ENCODE measurements at places on chromosomes 16 and 17.

GRCh38 chr17:67830440-67830839 lies 5.1 kb downstream of the BPTF start:
- DNase-seq: no peak

DNA sequence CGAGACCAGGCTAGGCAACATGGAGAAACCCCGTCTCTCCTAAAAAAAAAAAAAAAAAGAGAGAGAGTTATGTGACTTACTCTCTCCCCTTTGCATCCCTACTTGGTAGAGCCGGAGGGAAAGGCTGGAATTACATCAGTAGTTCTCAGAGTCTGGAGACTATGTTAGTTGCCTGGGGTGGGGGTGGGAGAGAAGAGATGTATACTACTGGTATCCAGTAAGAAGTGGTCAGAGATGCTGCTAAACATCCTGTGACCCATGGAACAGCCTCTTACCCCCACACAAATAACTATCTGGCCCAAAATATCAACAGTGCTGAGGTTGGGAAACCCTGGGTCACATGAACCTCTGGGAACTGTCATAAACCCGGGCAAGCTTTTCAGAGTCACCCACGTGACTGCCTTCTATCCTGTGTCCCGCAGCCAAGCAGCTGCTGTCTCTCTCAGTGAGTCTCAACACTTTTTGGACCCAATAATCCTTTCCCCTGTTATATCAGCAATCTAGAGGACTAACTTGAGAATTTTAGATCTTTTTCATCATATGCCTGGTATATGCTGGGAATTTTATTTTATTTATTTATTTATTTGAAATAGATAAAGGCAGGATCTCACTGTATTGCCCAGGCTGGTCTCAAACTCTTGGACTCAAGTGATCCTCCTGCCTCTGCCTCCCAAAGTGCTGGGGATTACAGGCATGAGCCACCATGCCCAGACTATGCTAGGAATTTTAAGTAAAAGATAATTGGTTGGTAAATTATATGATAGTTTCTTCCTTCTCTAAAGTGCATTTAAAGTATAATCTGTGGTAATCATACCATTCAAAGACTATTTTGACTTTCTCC lies 8.7 kb downstream of the EIF1 start:
- peak; percentile 64 for DNase-seq

- DNase-seq: peak; percentile 31
These were observed 343.0 kb upstream of the ZFHX3 start for GRCh38 chr16:73390936-73391335.

GRCh38 chr17:4861052-4861451 lies 27.9 kb downstream of the MINK1 start:
- no peak for DNase-seq

- DNase-seq: no peak
These were observed 7.2 kb upstream of the GPRC5C start for GRCh38 chr17:74424657-74425056.

DNA sequence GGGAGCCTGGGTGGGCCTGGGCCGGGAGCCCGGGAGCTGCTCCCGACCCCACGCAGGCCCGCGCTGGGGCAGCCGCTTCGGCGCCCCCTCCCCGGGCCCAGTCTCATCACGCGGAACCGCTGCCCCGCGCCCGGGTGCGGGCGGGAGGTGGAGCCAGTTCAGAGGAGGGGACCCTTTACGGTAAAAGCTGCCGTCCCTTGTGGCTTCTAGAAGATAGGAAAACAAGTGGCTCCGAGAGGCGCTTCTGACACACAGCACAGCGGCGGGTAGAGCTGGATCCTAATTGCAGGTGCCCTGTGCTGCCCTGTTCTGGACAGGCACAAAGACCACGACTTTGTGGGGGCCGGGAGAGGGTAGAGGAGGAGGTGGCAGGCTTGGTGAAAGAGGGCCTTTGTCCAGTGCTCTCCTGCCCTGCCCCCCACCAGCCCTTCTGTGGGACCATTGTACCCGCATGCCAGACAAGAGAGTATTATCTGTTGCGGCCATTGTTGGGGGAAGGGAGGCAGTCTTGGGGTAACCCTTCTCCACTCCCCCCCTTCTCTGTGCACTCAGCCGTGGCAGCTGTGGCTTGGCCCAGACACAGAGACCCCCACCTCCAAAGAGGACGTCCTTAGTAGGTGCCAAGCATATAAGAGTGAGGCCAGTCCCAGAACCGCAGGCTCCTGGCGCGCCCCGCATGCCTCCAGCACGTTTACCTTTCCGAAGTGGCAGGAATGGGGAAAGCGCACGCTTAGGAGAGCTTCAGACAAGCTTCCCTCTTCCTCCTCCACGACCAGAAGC lies 736 bp downstream of the CNP start:
- no peak for DNase-seq

DNA sequence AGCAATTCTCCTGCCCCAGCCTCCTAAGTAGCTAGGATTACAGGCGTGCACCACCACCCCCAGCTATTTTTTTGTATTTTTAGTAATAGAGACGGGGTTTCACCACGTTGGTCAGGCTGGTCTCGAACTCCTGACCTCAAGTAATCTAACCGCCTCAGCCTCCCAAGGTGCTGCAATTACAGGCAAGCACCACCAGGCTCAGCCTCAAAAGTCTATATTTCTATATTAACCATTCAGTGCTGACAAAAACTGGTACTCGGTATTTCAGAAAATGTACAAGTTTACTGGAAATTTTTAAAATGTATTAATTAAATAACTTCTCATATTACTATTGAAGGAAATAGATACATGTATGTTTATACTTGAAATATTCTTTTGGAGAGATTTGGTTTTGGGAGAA lies 1.4 kb upstream of the HEXD start:
- DNase-seq: no peak

DNA sequence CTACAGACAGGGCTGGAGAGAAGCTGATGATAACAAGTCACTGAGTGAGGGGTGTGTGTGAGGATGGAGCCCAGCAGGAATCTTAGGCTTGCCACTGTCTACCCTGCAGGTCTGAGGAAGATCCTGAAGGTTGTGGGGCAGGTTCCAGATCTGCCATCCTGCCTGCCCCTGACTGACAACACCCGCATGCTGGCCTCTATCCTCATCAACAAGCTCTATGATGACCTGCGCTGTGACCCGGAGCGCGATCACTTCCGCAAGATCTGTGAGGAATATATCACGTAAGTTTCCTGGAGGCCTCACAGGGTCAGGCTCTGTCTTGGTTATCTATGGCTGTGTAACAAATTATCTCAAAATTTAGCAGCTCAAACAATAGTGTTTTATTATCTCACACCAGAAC lies 16.3 kb downstream of the UNC45B start:
- no peak for DNase-seq

- no peak for DNase-seq
These were observed 21.3 kb downstream of the SLC7A5 start for GRCh38 chr16:87847785-87848675.
